Bronchial epithelial cell (primary cell): ENCODE measurements at places on chromosomes 2 and 18.

GRCh38 chr18:80035997-80036396, 1.8 kb downstream of the RBFA start:
- DNase-seq: no peak

- peak; percentile 96 for DNase-seq
Measured at GRCh38 chr2:96730212-96730611, 9.7 kb downstream of the LMAN2L start.

DNA sequence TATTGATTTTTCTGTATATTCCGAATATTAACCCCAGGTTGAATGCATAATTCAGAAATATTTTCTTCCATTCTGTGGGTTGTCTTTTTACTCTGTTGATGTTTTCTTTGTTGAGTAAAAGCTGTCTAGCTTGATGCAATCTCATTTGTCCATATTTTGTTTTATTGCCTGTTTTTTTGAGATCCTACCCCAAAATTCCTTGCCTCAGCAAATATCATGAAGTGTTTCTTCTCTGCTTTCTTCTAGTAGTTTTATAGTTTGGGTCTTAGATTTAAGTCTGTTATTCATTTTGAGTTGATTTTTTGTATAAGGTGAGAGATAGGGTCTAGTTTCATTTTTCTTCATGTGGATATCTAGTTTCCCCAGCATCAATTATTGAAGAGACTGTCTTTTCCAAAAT, 467.9 kb upstream of the GCFC2 start:
- DNase-seq: no peak

DNA sequence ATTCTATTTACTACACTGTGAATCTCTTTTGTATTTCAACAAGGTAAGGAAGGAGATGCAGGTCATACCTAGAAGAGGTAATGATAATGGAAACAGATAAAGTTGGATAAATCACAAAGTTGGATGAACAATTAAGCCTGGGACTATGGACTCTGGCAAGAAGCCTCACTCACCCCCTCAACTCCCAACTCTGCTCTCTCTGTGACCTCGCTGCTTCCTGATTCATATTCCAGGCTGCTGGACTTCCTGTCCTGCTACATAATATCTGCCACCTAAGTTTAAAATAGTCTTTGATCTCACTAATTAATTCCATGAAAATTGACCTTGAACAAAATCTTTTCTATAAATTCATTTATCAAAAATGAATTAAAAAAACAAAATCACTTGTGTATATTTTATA, 215.3 kb downstream of the CALCRL start:
- DNase-seq: no peak

DNA sequence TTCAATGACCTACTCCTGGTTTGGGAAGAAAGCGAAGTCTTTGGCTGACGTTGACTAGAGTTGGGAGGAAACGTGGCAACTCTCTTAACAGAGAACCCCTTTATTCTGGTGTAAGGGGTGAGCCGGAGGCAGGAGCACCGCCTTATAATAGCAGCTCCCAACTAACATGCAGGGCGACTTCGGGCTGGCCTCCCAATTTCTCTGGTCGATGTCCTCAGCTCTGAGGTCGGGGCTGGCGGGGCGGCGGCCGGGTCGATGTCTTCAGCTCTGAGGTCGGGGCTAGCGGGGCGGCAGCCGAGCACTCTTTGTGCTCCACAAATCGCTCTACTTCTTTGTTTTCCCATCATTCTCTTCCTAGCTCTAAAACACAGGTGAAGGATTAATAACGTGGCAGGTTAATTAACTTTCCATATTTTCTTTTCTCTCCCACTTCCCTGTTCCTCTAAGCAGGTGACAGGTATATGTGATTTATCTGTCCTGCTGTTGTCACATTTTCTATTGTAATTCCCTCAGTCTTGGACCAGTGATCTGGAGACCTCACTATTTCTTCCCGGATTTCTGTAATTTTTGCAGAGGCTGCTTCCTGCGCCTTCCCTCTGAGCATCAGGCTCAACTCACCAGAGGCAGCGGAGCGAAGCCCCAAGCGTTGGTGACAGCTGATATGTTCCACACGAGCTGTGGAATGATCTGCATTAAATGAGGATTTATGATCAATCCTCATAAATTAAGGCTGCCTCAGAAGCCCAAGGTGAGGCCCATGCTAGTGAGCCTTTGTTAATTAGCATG, 64.3 kb downstream of the ACKR3 start:
- DNase-seq: no peak
